ENCODE measurements at places on chromosomes 6 and 20.

DNA sequence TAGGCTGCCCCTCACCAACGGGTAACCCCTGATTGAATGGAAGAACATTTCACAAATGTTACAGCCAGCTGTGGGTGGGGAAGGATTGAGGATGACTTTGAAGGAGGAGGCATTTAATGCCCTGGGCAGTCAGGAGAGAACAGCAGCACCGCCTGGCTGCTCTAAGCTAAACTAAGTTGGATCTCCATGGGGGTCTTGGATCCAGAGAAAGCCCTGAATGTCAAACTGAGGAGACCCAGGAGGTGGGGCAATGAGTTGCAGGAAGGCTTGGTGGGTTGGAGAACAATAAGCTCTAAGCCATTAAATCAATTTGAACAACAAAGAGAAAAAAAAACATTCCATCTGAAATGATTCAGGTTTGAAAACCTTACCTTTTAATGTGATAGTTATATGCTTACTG lies 35.4 kb downstream of the TMX4 start:
- peak; percentile 69 for DNase-seq

- no peak for DNase-seq
Measured at GRCh38 chr20:22074635-22075034, 369.2 kb downstream of the PAX1 start.

DNA sequence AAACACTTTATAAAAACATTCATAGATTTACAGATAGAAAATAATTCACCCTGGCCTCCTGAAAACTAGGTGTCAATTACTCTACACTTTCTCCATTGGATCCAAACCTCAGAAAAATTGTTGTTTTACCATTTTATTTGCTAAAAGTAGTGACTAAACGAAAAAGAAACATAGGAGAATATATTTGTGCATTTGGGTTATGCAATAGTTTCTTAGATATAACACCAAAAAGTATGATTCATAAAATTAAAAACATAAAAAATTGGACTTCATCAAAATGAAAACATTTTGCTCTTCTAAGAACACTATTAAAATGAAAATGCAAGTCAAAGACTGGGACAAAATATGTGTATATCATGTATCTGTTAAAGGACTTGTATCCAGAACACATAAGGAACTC lies 671.3 kb downstream of the MAFB start:
- DNase-seq = no peak

DNA sequence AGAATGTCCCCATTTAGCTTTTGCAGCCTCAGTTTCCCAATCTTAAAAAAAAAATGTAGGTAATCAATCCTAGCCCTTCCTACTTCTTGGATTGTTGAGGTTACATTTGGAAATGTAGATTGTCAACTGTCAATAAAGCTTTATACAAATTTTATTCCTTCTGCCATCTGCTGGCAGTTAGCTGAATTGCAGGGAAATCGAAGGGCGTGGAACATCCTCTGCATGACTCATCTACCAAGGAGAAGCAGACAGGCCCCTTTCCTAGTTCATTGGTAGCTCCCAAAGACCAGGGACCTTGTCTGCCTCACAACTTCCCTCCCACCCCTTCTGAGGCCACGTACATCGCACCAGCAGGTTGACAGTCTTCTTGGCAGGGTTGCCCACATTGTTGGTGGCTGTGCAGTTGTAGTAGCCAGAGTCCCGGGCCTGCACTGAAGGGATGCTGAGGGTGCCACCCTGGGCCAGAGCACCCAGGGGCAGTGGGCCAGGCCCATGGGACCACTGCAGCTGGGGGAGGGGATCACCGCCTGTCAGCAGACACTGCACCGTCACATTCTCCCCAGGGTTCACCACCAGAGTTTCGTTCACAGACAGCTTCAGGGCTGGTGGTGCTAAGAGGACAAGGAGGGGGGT lies 43.6 kb downstream of the MDGA1 start:
- peak; percentile 80 for DNase-seq

- DNase-seq = no peak
Measured at GRCh38 chr20:20251836-20252235, 116.1 kb upstream of the INSM1 start.

DNA sequence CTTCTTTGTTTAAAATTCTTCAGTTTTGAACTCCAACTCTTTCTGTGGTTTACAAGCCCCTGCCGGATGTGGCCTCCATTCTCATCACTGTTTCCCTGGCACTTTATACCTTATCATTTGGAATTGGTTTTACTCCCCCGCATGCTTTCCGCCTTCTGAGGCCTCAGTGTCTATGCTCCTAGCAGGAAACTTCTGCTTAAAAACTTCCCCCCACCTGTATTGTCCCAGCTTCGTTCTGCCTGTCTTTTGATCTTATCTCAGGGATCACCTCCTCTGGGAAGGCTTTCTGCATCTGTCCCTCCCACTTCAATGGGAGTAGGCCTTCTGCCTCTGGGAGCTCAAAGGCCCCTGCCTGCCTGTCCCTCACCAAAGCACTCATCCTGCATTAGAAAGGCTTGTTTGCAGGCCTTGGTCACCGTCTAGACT lies 3.4 kb upstream of the ANGPT4 start:
- no peak for DNase-seq

GRCh38 chr6:54697424-54697823 lies 149.1 kb upstream of the FAM83B start:
- DNase-seq = peak; percentile 17

- DNase-seq = no peak
Measured at GRCh38 chr6:157983406-157984119, 1.9 kb downstream of the SYNJ2 start.

DNA sequence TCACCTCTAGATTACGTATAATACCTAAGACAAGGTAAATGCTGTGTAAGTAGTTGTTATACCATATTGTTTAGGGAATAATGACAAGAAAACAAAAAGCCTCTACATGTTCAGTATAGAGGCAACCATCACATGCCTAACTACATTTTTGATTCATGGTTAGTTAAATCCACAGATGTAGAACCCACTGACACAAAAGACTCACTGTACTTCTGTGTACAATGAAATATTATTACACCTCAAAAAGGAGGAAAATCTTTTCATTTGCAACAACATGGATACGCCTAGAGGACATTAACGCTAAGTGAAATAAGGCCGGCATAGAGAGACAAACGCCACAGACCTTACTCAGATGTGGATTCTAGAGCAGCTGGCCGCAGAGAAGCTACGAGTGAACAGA lies 50.5 kb downstream of the NINL start:
- DNase-seq = no peak

GRCh38 chr6:32519910-32520258 lies 10.2 kb downstream of the HLA-DRB5 start:
- no peak for DNase-seq

- DNase-seq = no peak
Measured at GRCh38 chr6:129454488-129454887, 255.5 kb downstream of the ARHGAP18 start.

- no peak for DNase-seq
Measured at GRCh38 chr6:31251261-31251660, 20.6 kb downstream of the HLA-C start.

- no peak for DNase-seq
Measured at GRCh38 chr6:113115196-113115595, 741.9 kb upstream of the MARCKS start.

- DNase-seq = no peak
Measured at GRCh38 chr6:47964969-47965368, 146.0 kb downstream of the PTCHD4 start.

DNA sequence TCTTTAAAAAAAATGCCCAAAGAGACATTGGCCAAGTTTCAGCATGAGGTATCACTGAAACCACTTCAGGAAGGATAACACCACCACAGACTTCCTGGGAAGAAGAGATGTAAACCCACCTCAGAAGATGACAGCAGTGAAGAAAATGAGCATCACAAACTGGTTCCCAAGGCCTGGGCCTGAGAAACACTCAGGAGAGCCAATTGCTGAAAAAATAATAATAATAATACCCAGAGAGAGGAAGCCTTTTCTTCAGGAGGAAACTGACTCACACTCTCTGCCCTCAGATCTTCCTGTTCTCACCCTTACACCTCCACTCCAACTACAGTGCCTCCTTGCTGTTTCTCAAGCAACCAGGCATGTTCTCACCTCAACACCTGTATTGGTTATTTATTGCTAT lies 68.1 kb upstream of the MAFB start:
- no peak for DNase-seq

DNA sequence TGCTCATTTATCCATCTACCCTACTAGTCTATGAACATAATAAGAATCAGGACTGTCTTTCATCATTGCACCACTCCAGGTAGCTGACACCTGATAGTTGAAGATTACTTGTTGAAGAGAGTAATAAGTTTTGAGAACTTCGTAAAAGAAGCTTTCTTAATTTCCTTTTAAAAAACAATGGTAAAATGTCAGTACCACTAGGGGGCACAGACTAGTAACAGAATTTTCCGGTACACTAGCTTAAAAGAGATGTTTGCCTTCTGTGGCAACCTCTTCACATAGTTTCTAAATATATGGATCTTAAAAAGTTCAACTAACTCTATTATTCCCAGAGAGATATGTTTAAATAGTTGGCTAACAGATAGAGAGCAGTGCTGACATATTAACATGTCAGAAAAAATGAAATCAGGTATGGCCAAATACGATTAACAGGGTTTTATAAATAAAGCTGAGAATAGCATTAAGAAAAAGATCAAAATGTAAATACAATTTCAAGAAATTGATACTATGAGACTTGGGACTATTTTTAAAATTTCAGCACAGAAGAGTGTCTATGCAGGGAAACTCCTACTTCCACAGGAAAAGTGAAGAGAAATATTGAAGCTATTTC lies 5.4 kb upstream of the KCNQ5 start:
- DNase-seq = peak; percentile 15

GRCh38 chr6:35015476-35015875 lies 125.7 kb downstream of the TCP11 start:
- no peak for DNase-seq

DNA sequence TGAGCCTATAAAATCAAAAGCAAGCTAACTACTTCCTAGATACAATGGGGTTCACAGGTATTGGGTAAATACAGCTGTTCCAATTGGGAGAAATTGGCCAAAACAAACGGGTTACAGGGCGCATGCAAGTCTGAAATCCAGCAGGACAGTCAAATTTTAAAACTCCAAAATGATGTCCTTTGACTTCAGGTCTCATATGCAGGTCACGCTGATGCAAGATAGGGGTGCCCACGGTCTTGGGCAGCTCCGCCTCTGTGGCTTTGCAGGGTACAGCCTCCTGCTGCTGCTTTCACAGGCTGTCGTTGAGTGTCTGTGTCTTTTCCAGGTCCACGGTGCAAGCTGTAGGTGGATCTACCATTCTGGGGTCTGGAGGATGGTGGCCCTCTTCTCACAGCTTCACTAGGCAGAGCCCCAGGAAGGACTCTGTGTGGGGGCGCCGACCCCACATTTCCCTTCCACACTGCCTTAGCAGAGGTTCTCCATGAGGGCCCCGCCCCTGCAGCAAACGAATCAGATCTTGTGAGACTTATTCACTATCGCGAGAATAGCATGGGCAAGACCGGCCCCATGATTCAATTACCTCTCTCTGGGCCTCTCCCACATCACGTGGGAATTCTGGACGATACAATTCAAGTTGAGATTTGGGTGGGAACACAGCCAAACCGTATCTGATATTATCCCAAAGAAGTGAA lies 11.9 kb upstream of the SMIM29 start:
- no peak for DNase-seq

GRCh38 chr6:39786649-39787048 lies 5.5 kb upstream of the DAAM2 start:
- DNase-seq = no peak

- DNase-seq = peak; percentile 46
Measured at GRCh38 chr6:9250852-9251251, 815.5 kb upstream of the SLC35B3 start.

GRCh38 chr20:4973330-4974097 lies 27.8 kb downstream of the SLC23A2 start:
- DNase-seq = no peak

DNA sequence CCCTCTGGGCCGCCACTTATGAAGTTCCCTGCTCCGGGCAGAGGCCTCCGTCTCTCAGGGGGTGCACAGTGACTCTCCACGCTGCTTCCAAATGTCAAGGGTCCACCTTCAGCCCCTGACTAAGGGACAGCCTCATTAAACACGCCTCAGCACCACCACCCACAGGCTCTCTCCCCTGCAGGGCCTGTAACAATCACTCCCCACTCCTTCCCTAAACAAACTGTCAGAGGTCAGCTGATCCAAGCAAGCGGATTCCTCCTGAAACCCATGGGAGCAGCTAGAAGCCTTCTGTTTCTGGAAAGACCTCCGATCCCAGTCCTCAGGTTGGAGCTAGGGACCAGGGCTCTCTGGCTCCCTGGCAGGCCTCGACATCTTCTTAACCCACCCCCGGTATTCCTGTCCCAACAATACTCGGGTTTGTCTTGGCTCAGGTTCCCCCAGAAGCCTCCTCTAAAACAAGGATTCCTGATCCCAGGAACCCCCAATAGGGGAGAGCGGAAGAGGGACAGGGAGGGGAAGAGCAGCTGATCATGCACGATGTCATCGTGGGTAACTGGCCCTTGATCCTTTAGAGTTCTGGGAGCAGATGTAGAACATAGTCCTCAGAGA lies 181.0 kb downstream of the ZNF217 start:
- DNase-seq = peak; percentile 11

DNA sequence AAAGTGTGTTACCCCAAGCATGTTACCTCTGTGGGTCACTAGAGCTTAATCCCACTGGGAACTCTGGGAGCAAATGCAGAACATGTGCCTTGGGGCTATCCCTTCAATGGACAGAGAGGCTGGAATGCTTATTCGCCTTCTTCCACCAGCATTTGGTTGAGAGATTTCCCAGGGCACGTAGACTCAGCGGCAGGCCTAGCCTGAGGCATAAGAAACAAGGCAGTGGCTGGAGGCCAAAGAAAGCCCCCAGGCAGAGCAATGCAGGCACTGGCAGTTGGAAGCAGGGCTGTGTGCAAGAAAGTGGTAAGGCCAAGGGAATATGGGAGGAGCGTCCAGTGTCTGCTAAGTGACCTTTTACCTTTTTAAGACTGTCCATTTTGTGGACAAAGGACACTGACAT lies 114.0 kb upstream of the FLRT3 start:
- DNase-seq = no peak

DNA sequence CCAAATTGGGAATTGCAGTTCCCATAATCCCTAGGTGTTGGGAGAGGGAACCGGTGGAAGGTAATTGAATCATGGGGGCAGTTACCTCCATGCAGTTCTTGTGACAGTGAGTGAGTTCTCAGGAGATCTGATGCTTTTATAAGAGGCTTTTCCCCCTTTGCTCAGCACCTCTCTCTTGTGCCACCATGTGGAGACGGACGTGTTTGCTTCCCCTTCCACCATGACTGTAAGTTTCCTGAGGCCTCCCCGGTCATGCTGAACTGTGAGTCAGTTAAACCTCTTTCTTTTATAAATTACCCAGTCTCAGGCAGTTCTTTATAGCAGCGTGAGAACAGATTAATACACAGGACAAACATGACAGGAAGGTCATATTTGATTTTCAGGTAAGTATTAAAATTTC lies 25.3 kb upstream of the HECA start:
- no peak for DNase-seq

GRCh38 chr6:157169656-157170055 lies 153.7 kb downstream of the TMEM242 start:
- DNase-seq = no peak

- peak; percentile 49 for DNase-seq
Measured at GRCh38 chr20:44083220-44083933, 103.6 kb downstream of the JPH2 start.

Data from iPS-NIHi11 (cell line).